Fibroblast of skin of scalp (primary cell): ENCODE measurements at places on chromosomes 12 and 14.

- DNase-seq = no peak
Observed at GRCh38 chr12:82696543-82696942, 9.8 kb downstream of the TMTC2 start.

DNA sequence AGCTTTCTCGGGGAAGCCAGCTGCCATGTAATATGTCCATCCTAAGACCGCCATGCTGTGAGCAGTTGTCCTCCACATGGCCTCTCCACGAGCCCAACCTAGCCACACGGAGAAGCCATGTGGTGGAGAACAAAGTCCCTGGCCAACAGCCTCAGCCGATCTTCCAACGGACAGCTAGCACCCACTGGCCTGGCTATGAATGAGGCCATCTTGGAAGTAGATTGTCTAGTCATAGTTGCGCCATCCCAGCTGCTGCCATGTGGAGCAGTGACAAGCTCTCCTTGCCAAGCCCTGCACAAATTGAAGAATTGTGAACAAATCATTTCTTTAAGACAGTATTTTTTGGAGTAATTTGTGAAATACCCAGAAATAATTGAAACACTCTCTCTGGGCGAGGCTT, 49.3 kb upstream of the USP44 start:
- no peak for DNase-seq

GRCh38 chr14:23067847-23068788, 10.8 kb upstream of the CDH24 start:
- no peak for DNase-seq

DNA sequence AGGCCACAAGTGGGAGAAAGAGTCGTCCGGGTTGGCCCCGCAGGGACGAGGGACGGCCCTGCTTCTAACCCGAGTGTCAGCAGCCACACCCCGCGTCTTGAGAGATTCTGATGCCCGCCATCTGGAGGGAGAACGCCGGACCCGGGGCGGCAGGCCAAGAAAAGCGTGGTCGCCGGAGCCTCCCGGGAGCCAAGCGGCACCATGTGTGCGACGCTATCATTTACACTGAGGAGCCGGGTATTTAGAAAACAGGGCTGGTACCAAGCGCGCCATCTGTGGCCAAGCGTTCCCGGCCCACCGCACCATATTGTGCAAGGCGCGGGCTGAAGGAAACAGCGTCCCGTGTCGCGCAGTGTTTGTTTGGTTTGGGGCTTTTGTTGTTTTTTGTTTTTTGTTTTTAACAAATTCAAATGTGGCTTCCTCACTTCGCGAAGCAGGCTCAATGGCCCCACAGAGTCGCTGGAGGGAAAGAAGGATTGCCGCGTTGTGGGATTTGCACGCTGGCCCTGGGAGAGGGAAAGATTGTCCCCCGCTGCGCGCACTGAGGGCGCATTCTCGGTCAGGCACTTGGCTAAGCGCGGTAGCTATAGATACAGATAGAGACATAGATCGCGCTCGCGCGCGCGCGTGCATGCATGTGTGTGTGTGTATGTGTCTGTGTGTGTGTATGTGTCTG, 153.8 kb downstream of the BCL11B start:
- DNase-seq = peak; percentile 31

DNA sequence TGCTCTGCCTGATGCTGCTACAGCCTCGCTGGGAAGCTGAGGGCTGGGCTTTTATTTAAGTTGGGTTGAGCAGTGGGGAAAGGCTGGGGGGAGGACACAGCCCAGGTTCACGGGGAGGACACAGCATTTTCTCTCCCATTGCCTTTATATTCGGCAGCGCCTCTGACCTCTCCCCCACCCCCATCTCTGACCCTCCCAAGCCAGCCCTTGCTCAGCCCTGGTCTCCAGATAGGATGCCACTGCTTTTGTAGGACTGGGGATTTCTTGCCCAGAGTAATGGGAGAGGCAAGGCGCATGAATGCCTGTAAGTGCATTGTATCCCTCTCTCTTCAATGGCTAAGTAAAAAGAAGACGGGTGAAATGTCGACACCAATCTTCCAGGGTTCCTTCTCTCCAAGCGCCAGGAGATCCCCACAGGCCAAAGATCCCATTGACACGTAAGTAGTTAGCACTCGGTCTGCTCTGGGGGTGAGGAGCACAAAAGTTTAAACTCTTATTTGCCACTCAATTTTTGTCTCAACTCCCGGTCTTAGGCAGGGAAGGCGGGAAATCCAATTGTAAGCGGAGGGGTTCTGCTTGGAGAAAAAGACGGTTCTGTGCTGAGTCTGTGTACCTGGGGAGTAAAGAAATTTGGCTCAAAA, 4.6 kb downstream of the HOXC4 start:
- DNase-seq = no peak

DNA sequence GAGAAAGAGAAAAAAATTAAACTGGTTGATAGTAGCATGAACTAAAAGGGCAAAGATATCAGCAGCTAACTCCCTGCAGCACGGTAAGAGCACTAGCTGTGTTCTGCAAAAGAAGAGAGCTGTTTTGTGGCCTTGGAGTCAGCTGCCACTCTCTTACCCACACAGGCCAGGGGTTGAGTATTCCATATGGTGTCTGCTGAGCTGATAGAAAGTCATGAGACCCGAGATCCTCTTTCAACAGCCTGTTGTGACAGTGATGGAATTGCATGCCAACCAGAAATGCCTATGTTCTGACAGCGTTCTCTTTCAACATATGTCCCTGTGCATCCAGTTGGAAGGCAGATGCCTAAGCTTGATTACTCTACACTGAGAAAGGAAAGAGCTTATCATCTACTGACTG, 39.9 kb downstream of the TMTC1 start:
- DNase-seq = peak; percentile 88

GRCh38 chr14:96511146-96511545, 9.0 kb downstream of the PAPOLA start:
- no peak for DNase-seq

DNA sequence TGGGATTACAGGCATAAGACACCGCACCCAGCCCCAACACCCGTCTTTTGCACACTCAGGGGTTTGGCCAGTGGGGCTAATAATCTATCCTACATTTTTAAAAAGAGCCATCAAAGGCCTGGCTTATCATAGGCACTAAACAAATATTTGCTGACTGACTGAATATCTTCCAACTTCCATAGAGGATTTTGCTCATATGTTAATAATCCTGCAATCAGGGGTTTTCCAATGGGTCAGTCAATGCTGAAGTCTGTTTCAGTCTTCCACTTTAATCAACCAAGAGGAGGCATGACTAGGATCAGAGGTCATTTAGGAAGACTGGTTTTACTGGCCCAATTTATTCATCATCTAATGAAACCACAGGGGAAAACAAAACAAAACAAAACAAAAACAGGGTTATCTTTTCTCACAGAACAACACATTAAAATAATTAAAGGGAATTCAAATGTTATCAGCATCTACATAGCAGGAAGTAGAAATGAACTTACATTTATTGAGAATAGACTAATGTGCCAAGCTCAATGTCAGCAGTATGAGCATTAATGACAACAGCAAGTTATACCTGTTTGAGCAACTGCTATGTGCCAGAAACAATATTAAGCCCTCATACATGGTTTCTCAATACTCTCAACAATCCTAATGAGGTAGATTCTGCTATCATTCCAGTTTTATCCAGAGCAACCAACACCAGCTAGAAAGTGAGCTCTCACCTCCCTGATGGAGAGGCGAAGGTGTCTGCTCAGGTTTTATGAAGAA, 372.2 kb downstream of the EGLN3 start:
- DNase-seq = no peak

- no peak for DNase-seq
Observed at GRCh38 chr12:125064492-125064891, 743 bp upstream of the AACS start.

DNA sequence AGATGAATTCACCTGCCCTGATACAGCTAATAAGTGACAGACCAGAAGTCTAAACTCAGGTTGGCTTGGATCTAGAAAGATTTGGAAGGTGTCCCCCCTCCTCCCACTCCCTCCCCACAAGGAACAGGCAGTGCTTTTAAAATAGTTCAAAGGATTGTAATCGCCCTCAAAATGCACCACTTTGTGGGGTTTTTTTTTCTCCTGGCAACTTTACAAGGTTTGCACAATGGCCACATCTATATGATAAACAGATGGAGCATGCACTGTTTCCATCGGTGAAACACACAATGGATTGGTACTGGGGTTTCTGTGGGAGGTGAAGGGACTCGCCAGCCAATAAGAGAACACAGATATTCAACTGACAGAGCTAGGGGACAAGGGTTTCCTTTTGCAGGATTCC, 137.4 kb downstream of the LLPH start:
- DNase-seq = no peak

DNA sequence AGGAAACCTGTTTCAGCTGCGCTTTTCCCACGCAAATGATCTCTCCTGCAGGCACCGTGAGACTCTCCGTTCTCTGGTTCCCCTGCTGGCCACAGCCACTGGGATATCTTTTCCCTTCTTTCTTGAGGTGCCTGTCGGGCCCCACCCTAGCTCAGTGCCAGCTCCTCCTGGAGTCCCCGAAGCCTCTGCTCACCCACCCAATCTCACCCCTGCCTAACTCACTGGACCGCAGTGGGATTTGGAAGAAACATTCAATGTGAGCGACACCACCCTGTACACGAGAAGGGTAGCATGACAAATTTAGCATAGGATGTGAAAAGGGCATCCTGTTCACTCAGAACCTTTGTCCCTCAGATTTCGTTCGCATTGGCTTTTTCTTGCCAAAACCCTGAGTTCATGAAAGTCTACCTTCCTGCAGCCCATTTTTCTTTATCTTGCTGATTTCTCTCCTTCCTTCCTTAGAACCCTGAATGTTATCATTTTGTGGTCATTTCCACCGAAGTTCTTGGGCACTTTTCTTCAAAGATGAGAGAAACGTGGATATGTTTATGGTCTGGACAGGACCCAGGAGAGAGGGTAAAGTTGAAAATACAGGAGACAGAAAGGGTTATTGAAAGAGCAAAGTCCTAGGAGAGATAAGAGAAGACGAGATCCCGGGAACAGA, 63.6 kb upstream of the ELK3 start:
- no peak for DNase-seq

GRCh38 chr14:68719634-68720384, 73.1 kb downstream of the ZFP36L1 start:
- DNase-seq = no peak

- DNase-seq = peak; percentile 84
Observed at GRCh38 chr12:75315518-75315917, 14.6 kb downstream of the CAPS2 start.

DNA sequence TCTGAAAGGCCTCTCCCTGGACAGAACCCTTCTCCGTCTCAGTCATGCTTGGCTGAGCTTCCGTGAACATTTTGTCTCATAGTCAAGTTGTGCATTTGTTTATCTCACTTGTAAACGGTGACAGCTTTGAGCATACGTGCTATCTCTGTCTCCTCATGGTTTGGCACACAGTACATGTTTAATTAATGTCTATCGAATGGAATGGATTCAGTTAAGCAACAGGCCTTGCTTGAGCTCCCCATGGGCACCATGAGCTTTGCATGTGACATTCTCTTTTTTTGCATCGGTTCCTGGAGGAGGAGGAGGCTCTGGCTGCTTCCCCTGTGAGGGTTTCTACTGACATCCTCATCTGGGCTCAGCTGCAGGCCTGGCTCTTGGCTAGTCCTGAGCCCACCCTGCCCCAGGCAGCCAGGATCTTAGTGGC, 80.0 kb downstream of the PRIMA1 start:
- no peak for DNase-seq
